ENCODE measurements at places on chromosomes 2 and 18. TPM values are rescaled to one million over a fixed set of nuclear protein-coding genes. Genes with fewer than 3 reads are reported as not detected.

CABYR gene
- 4.0 TPM for total RNA-seq

CCDC74A gene
- 15.9 TPM for total RNA-seq

CRYBA2 gene
- total RNA-seq = not detected

ZFP36L2 gene
- total RNA-seq = 14.7 TPM

CCDC142 gene
- total RNA-seq = 32.4 TPM

UGT1A9 gene
- not detected for total RNA-seq

DNA sequence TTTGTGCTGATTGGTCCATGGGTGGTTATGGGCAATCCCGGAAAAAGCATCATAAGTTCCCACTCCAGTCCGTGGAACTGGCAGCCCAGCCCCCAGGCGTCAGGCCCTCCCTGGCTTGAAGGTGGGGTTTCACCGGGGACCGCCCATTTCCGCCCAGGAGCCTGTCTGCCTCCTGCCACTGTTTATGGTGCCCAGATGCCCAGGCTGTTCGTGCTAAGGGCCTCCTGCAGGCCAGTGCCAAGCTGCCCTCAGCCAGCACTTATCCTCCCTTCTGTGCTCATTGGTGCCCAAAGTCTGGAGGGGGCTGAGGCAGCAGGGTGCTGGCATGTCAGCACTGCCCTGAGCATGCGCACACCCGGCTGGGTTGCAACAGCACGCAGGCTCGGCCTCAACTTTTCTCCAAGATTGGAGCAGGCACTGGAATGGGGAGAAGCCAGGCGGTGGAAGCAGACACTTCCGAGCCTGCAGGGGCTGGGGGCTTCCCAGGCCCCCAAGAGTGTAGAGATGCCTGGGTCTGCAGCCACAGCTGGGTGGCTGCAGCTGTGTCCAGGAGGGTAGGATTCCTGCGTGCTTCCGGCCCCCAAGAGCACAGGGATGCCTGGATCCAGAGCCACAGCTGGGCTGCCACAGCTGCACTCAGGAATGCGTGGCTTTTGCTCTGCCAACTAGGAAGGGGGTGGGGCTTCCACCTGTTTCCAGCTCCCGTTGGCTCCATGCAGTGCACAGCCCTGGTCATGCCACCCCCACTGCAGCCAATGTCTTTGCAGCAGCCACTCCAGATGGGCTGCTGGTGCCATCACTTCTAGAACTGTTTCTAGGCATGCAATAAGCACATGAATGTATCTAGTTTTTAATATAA lies 74.0 kb downstream of the AGPS start:
- no peaks in the 10 kb centered on the region for H3K27me3 ChIP-seq
- DNase-seq = no peak
- no peak overlapping the region for H3K4me3 ChIP-seq
- peaks cover 8% of the 10 kb centered on the region for H3K4me1 ChIP-seq
- peaks cover 8% of the 10 kb centered on the region for H3K36me3 ChIP-seq

GRCh38 chr2:9824956-9825720 lies 18.1 kb upstream of the TAF1B start:
- H3K36me3 ChIP-seq = no peaks in the 10 kb centered on the region
- H3K4me3 ChIP-seq = no peak overlapping the region

GRCh38 chr2:97654309-97654708 lies 8.4 kb downstream of the COX5B start:
- H3K27ac ChIP-seq = no peak overlapping the region
- DNase-seq = no peak
- no peak overlapping the region for H3K4me3 ChIP-seq
- H3K36me3 ChIP-seq = peaks cover 53% of the 10 kb centered on the region
- H3K27me3 ChIP-seq = no peaks in the 10 kb centered on the region

- H3K4me3 ChIP-seq = no peak overlapping the region
- peaks cover 16% of the 10 kb centered on the region for H3K4me1 ChIP-seq
- no peaks in the 10 kb centered on the region for H3K27me3 ChIP-seq
- no peak for DNase-seq
- H3K27ac ChIP-seq = no peak overlapping the region
These were observed 301.2 kb downstream of the PARD3B start for GRCh38 chr2:204846471-204846870.

- no peaks in the 10 kb centered on the region for H3K36me3 ChIP-seq
- no peak overlapping the region for H3K27ac ChIP-seq
- no peaks in the 10 kb centered on the region for H3K4me1 ChIP-seq
- peaks cover 24% of the 10 kb centered on the region for H3K27me3 ChIP-seq
- no peak overlapping the region for H3K4me3 ChIP-seq
These were observed 31.4 kb upstream of the ZNG1B start for GRCh38 chr2:113406114-113406513.

GRCh38 chr2:146131048-146131447 lies 1611.1 kb upstream of the ZEB2 start:
- DNase-seq = no peak
- H3K4me3 ChIP-seq = no peak overlapping the region
- no peaks in the 10 kb centered on the region for H3K36me3 ChIP-seq
- H3K27me3 ChIP-seq = no peaks in the 10 kb centered on the region
- no peak overlapping the region for H3K27ac ChIP-seq
- no peaks in the 10 kb centered on the region for H3K4me1 ChIP-seq

DNA sequence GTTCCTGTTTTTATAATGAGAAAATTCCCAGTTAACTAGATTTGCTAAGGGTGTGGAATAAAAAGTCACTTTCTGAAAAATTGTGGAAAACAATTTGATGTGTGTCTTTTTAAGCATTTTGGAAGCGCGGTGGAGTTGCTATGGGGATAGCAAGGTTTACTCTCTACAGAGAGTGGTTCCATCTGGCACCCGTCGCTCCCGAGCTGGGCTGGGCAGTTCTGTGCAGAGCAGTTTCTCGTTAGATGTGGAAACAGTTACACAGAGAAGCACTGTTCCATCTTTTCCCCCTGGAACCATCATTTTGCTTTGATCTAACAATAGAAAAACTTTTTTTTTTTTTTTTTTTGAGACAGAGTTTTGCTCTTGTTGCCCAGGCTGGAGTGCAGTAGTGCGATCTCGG lies 17.4 kb downstream of the LDLRAD4 start:
- H3K27me3 ChIP-seq = peaks cover 4% of the 10 kb centered on the region
- no peak overlapping the region for H3K27ac ChIP-seq
- no peak overlapping the region for H3K4me3 ChIP-seq
- DNase-seq = no peak

GRCh38 chr2:149353421-149353820 lies 23.0 kb downstream of the LYPD6 start:
- DNase-seq = no peak
- H3K27me3 ChIP-seq = no peaks in the 10 kb centered on the region
- H3K36me3 ChIP-seq = no peaks in the 10 kb centered on the region
- H3K4me3 ChIP-seq = no peak overlapping the region

GRCh38 chr2:45042401-45042800 lies 33.1 kb upstream of the SIX2 start:
- H3K36me3 ChIP-seq = no peaks in the 10 kb centered on the region
- no peak overlapping the region for H3K4me3 ChIP-seq
- H3K4me1 ChIP-seq = peaks cover 13% of the 10 kb centered on the region
- no peak for DNase-seq
- H3K27me3 ChIP-seq = peaks cover 13% of the 10 kb centered on the region
- no peak overlapping the region for H3K27ac ChIP-seq

GRCh38 chr2:146874260-146874658 lies 970.6 kb upstream of the ACVR2A start:
- DNase-seq = no peak
- no peaks in the 10 kb centered on the region for H3K27me3 ChIP-seq
- no peaks in the 10 kb centered on the region for H3K36me3 ChIP-seq

DNA sequence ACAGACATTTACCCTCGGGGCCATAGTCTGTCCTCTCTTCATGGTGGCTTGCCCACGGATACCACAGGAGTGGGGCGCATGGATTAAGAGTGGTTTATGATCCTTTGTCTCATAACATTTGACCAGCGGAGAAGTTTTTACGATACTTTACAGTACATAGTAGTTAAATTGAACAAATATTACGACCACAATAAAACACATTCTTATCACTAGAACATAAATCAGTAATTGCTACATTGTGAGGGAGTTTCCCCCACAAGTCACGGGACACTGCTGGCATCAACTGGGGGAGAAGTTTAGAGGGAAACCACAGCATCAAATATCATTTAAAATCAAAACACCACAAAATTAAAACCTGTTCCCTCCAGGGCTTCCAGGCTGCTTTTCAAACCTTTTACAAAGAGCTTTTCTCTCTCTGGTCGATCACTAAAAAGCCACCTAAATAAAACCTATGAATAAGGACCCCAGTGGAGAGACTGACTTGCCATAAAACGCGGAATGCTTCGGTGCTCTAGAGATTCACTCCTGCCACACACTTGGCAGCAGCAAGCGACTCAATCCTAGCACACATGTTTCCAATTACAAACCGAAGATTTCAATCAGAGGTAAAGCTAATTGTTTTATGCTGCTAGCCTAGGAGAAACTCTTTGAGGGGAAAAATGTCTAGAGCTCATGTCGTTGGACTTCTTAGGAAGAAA lies 173.7 kb upstream of the HNRNPA3 start:
- peaks cover 9% of the 10 kb centered on the region for H3K27me3 ChIP-seq
- peak; percentile 67 for DNase-seq
- no peak overlapping the region for H3K27ac ChIP-seq
- H3K4me3 ChIP-seq = no peak overlapping the region
- H3K4me1 ChIP-seq = no peaks in the 10 kb centered on the region
- no peaks in the 10 kb centered on the region for H3K36me3 ChIP-seq

GRCh38 chr2:240140511-240140910 lies at the start of gene OTOS:
OTOS (minus strand) TSS chr2:240140658; CDS start chr2:240140326, 332 bp downstream.
- peaks cover 18% of the 10 kb centered on the region for H3K27me3 ChIP-seq
- H3K4me3 ChIP-seq = no peak within 1 kb of the TSS
- no peak within 1 kb of the TSS for H3K27ac ChIP-seq

DNA sequence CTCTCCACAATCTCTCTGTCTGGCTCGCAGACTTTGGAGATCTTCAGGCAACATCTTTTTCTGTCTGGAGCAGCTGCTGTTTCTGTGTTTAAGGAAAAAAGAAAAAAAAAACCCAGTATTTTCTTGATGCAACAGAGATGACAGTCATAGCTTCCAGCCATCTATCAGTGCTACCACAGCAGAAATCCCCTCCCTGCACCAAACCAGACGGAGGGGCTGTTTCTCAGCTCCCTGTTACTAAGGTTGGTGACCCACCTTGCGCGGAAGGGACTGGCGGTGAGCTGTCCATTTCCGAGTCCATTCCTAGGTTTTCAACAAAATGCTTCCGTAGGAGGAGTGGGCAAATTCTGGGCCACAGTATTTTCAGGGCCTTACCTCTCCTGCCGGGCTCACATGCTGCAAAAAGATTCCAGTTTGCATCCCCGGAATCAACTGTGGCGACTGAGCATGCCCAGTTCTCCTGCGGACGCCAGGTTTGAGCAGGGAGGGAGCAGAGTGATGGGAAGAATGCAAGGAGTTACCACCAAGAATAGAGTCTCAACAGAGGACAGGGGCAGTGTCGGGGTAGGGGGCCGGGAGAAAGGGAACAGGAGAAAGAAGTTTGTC lies 1.2 kb downstream of the SLC4A10 start:
- DNase-seq = no peak
- no peaks in the 10 kb centered on the region for H3K4me1 ChIP-seq
- H3K4me3 ChIP-seq = no peak overlapping the region
- H3K27ac ChIP-seq = no peak overlapping the region
- H3K36me3 ChIP-seq = no peaks in the 10 kb centered on the region

- DNase-seq = no peak
- no peak overlapping the region for H3K4me3 ChIP-seq
- H3K4me1 ChIP-seq = no peaks in the 10 kb centered on the region
- no peaks in the 10 kb centered on the region for H3K27me3 ChIP-seq
- no peak overlapping the region for H3K27ac ChIP-seq
These were observed 5.9 kb downstream of the MSL3B start for GRCh38 chr2:233862261-233862768.

GRCh38 chr18:45102126-45102525 lies 421.4 kb downstream of the SETBP1 start:
- DNase-seq = no peak
- H3K27ac ChIP-seq = no peak overlapping the region
- H3K36me3 ChIP-seq = no peaks in the 10 kb centered on the region
- H3K4me1 ChIP-seq = peaks cover 6% of the 10 kb centered on the region

- H3K4me3 ChIP-seq = no peak overlapping the region
- peaks cover 26% of the 10 kb centered on the region for H3K4me1 ChIP-seq
- no peaks in the 10 kb centered on the region for H3K36me3 ChIP-seq
These were observed 37.2 kb downstream of the PTPRM start for GRCh38 chr18:7604361-7604760.

All from osteoblast (primary cell).